ENCODE measurements at places on chromosomes 6 and 20.
A peak's percentile ranks its signal among the peaks of the same experiment; 100 is the strongest.

DNA sequence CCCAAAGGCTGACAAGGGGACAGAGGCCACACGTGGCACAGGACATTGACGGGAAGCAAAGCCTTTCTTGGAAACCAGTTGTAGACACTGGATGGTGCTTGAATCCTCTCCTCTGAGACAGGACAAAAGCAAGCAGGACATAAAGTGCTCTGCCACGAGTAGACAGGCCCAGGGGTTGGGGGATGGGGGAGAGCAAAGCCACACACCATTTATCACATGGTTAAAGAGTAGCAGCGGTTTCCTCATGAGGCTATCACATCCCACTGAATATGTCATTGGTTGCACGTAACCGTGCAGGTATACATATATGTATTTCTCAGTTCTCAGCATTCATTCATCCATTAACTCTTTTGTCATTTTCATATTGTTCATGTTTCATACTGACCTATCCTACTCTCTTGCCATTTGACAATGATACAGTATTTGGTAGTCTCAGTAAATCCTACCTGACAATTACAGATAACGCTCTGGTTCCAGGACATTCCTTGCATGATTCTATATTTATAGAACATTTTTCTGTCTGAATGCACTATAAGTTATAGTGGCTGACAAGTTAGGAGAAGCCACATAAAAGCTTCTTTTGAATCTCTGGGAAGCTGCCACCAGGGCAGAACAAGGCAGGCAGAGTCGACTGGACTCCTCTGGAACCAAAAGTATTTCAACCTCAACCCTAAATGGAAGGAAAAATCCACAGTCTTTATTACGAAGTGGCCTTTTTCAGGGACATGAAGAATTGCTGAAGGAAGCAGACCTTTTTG, 23.5 kb downstream of the METTL24 start:
- no peak for DNase-seq

DNA sequence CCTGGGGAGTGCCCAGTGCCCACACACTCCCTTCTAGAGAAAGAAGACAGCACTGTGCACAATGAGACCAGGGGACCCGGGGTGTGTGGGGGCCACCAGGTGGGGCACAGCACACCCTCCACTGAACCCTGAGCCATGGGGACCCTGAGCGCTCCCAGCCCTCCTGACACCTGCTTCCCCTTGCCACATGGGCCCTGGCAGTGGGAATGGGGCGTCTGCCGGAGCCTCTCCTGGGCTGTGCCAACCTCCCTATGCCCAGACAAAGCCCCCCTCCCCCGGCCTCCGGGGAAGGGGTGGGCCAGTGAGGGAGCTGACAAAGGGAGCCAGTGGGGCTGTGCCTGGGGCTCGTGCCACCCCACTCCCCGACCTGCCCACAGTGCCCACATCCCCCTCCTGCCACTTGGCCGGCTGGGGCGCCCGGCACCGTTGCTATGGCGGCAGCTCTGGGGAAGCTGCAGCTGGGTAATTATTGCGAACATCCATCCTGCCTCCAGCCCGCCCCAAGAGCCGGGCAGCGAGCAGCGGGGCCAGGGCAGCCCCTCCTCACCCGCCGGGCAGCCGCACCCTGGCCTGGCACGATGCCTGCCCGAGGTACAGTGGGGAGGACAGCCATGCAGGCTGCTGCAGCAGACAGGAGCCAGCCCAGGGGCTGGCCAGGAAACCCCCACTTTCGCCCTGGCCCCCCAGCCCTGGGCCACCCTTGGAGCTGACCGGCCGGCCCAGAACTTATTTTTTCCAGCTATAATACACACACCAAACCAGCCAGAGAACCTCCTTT, 41.9 kb upstream of the NOL4L start:
- peak; percentile 92 for DNase-seq

DNA sequence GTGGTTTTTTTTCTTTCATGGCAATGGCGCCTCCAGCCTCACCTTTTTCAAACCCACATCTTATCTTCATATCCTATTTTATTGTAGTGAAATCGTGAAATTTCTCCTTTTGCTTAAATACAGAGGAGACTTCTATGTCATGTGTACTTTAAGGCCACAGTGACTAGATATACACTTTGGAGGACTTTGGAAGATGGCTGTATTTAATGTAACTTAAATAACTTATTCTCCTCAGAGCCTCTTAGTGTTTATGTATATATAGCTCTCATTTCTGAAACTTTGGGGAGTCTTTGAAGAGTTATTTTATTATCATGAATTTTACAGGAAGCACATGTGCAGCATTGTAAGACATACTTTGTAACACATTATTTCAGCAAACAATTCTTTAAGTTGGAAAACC, 968 bp downstream of the LAMA2 start:
- DNase-seq: no peak

DNA sequence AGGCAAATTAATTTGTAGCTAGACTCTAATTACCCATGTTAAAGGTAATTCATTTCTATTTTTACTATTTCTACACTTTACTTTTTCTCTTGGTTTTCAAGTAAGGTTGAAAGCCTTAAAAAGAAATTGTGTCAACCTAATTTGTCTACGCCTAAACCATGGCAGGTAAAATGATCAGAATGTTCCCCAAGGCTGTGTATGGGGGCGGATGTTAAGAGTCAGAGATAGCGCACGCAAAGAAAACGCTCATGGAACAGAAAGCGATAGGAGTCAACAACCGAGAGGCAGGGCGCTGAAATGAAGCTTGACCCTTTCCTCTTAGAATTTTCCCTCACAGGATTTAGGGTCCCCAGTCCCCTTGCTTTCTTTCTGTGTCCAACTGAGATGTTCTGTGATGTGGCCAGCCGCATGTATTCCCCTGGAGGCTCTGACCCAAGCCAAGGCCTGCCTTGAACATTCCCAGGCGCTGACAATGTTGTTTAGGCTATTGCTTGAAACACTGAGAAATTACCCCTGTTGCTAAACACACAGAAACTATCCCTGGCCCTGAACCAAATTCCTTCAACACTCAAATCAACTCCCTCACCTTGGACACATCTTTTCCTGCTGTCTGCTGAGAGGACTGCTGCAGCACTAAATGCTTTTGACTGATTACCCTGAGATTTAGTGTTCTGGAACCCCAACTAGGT, 10.9 kb downstream of the PSMB1 start:
- DNase-seq: no peak

GRCh38 chr6:47736083-47736700, 37.8 kb downstream of the ADGRF4 start:
- no peak for DNase-seq

All from NCI-H1092 treated with DMSO at 0.1 percent for 48 hours (cell line).